ENCODE measurements at places on chromosomes 4 and X. TPM values are rescaled to one million over a fixed set of nuclear protein-coding genes. Genes with fewer than 3 reads are reported as not detected.

- H3K4me3 ChIP-seq, result no peak overlapping the region
- no peaks in the 10 kb centered on the region for H3K4me1 ChIP-seq
- no peaks in the 10 kb centered on the region for H3K36me3 ChIP-seq
These were observed 1554.7 kb upstream of the TENM3 start for GRCh38 chr4:180688480-180688879.

- H3K4me1 ChIP-seq, result no peaks in the 10 kb centered on the region
- H3K36me3 ChIP-seq, result no peaks in the 10 kb centered on the region
- H3K27ac ChIP-seq, result no peak overlapping the region
- no peak overlapping the region for H3K4me3 ChIP-seq
- no peaks in the 10 kb centered on the region for H3K27me3 ChIP-seq
- no peak for DNase-seq
These were observed 49.5 kb upstream of the ATP6AP2 start for GRCh38 chrX:40531056-40531826.

GRCh38 chrX:57204306-57204705 is 67.1 kb upstream of the SPIN2A start:
- H3K27ac ChIP-seq, result no peak overlapping the region
- no peaks in the 10 kb centered on the region for H3K27me3 ChIP-seq
- DNase-seq, result no peak
- no peaks in the 10 kb centered on the region for H3K4me1 ChIP-seq

- no peak overlapping the region for H3K4me3 ChIP-seq
- no peak for DNase-seq
- no peaks in the 10 kb centered on the region for H3K27me3 ChIP-seq
These were observed 672.2 kb downstream of the KCTD8 start for GRCh38 chr4:43776371-43776770.

EMD gene
- 65.6 TPM for total RNA-seq

DNA sequence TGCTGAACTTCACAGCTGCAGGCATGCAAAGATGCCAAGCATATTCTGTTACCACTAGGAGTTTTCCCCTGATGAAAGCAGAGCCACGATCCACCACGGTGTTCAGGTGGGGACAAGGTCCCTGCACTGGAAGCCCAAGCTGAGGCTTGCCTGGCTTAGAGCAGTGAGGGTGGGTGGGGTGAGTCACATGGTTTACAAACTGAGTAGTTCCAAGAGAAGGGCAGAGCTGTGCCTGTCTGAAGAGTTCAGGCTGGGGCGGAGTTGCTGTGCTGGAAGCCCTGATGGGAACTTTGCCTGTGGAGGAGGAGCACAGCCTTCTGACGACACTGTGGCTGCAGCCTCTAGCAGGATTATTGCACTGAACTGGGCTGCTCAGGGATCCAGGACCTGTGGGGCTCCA is 45.5 kb downstream of the FAM9B start:
- H3K4me1 ChIP-seq, result no peaks in the 10 kb centered on the region
- DNase-seq, result peak; percentile 49
- no peak overlapping the region for H3K27ac ChIP-seq
- H3K27me3 ChIP-seq, result no peaks in the 10 kb centered on the region
- no peak overlapping the region for H3K4me3 ChIP-seq
- H3K36me3 ChIP-seq, result no peaks in the 10 kb centered on the region

- H3K36me3 ChIP-seq, result no peaks in the 10 kb centered on the region
- H3K27me3 ChIP-seq, result no peaks in the 10 kb centered on the region
- no peak for DNase-seq
- H3K4me3 ChIP-seq, result no peak overlapping the region
- H3K27ac ChIP-seq, result no peak overlapping the region
These were observed 165.8 kb downstream of the VSIG4 start for GRCh38 chrX:65874110-65874509.

VCX2 gene
- 32.2 TPM for total RNA-seq

- H3K27me3 ChIP-seq, result no peaks in the 10 kb centered on the region
- H3K27ac ChIP-seq, result no peak overlapping the region
- no peaks in the 10 kb centered on the region for H3K4me1 ChIP-seq
- no peak overlapping the region for H3K4me3 ChIP-seq
- H3K36me3 ChIP-seq, result no peaks in the 10 kb centered on the region
These were observed 1307.3 kb downstream of the C4orf33 start for GRCh38 chr4:130403221-130403620.
